Mesothelial cell of epicardium (in vitro differentiated cells): ENCODE measurements at places on chromosomes 6 and 20.

DNA sequence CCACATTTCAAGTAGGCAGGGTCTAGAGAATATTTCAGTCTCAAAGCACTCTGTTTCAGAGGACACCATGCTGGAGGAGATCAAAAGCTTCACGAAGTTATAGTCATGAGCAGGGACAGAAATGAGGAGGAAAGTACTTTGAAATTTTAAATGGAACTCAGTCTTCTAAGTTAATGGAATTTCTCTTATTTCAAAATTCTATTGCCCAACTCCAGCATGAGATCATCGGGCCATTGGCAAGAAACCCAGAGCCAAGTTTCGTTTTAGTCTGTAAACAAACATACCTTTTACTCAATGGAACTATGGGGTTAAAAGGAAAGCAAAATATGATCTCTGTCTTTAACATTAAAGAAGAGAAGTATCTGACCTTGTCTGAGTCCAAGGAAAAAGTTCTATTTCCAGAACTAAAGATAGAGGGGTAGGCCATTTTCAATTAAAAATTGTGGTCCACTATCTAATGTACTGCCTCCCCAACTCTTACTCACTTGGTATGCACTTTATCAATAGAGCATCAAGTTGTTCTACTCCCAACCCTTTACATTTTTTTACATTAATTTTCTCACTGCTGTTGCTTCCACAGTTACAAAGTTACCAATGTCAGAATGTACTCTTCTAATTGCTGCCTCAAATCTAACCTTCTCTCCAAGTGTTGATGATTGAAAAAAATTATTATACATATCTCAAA, 235.3 kb upstream of the NRSN1 start:
- no peak for DNase-seq

DNA sequence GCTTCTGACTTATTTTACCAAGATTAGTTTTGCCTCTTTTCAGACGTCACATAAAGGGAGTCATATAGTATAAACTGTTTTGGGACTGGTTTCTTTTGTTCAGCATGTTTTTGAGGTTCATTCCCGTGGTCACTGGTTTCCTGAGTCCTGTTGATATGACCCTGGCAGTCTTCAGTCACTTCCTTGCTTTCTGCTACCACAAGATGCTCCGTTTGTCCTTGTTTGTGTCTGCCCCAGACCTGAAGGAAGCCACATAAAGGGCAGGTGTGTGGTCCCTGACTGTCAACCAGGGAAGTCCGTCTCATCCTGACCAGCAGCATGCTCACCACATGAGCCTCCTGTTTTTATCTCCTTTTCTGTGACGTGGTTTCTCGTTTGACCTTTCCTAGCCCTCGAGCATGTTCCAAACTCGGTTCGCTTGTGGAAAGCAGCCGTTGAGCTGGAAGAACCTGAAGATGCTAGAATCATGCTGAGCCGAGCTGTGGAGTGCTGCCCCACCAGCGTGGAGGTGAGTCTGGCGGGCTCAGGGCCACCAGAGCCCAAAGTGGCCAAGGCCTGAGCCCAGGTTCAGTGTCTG, 26.1 kb upstream of the C20orf204 start:
- no peak for DNase-seq

DNA sequence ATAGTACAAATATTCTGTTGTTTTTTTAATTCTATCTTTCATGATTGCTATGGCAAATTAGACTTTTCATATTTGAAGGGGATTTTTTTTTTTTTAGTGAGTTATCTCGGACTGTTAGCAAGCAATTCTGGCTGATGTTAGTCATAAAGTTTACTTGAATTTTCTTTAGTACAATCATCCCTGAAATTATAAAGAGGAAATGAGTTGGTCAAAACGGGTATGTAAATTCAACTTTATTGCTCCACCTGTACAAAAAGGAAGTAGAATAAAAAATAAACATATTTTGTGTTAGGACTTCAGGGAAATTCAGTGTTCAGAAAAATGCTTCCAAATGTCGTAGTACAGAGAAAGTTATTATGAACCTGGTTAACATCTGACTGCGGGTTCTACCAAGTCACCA, 40.3 kb downstream of the PPP1R14C start:
- no peak for DNase-seq

GRCh38 chr6:6057442-6058053, 50.8 kb upstream of the NRN1 start:
- no peak for DNase-seq

DNA sequence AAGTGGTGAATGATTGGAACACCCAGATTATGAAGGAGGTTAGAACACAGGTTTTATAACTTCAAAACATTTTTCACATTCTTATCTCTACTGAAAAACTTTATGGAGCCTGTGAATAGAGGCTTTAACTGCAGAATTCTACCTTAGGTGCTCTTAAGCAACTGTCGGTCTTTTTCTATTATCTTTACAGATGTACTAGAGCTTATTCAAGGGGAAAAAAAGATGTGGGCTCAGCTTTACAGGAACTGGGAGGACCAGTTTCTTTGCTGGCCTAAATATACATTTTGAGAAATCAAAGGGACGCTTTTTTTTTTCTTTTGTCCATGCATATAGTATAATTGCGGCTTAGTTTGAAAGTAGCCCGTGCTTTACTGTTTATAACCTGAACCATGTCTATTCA, 58.9 kb downstream of the UST start:
- DNase-seq, result no peak
